Aorta (tissue), 5 donors: ENCODE measurements at places on chromosomes 12 and 14.

DNA sequence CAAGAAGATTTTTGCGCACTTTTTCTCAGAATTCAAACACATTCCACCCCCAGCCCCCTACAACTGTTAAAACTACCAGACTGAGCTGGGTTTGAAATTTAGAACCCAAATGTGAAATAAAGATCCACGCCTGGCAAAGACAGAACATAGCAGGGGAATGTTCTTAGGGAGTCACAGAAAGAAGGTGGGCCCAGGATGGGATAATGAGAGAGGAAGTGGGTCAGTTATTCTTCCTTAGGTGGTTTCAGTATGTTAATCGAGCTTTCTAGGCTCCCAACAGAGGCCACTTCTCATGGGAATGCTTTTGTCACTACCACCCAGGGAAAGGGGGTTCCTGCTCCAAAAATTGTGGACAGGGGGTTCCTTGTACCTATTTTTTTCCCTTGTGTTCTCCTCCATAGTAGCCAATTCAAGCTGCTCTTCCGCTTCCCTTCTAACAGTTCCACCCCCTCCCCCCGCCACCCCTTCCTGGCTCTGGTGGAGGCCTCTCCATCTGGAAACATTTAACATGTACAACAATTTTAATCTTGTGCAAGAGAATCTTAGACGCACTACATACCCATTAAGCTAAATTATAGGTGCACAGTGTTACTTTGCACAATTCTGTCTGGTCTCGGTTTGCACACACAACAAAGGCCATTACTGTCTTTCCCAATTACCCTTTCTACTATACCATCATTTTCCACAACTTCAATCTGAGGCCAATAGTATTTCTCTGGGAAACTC is 218.1 kb downstream of the MON2 start:
- no peak for DNase-seq

GRCh38 chr14:95690815-95691214 is 4.6 kb downstream of the TCL1B start:
- no peak for DNase-seq

GRCh38 chr12:2110127-2110526 is 57.3 kb downstream of the CACNA1C start:
- no peak for DNase-seq

GRCh38 chr14:95701846-95702221 is 12.1 kb downstream of the TCL1A start:
- no peak for DNase-seq

DNA sequence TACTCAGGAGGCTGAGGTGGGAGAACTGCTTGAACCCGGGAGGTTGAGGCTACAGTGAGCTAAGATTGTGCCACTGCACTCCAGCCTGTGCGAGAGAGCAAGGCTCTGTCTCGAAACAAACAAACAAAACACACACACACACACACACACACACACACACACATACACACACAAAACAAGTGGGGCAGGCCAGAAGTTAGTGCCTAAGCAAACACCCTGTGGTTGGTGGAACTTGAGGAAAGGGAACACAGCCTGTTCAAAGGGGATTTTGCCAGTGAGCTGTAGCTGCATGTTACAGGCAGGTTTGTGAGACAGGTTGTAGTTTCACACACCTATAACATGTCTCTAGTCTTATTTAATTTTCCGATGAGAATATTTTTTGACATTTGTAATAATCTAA is 175.3 kb upstream of the CLEC14A start:
- no peak for DNase-seq

GRCh38 chr12:42104087-42104486 is 40.6 kb downstream of the GXYLT1 start:
- DNase-seq, result no peak

GRCh38 chr12:46071335-46071734 is 81.0 kb upstream of the SCAF11 start:
- no peak for DNase-seq

DNA sequence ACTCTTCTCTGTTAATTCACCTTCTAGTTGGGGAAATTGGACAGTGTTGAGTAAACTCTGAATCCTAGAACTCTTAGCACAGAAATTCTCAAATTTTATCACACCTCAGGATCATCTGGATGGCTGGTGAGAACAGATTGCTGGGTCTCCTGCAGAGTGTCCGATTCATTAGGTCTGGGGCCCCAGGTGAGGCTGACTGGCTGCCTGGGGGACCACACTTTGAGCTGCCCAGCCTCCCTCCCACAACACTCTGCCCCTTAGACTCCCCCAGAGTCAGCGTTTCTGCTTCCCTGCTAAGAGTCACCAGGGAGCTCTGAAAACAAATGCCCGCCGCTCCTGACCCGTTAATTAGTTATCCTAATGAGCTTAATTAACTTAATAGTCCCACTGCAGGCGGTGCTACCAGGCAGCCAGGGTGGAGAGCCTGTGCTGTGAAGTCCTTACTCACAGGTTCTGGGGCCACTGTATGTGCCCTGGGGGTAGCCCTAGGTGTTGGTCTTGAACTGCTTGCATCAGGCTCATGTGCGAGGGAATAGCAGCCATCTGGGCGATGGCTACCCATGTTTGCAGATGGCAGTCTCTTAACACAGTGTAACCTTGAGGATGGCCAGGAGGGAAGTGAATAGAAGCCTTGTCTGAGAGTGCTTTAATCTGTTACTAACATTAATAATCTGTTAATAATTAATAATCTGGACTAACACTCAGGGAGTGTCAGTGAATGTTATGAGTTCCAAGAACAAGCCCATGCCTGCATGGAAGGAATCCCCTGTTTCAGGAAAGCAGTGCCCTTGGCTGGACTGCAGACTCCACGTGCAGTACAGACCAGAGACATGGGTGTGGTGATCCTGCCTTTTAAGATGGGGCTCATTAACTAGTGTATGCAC is 35.6 kb downstream of the AACS start:
- DNase-seq, result no peak

DNA sequence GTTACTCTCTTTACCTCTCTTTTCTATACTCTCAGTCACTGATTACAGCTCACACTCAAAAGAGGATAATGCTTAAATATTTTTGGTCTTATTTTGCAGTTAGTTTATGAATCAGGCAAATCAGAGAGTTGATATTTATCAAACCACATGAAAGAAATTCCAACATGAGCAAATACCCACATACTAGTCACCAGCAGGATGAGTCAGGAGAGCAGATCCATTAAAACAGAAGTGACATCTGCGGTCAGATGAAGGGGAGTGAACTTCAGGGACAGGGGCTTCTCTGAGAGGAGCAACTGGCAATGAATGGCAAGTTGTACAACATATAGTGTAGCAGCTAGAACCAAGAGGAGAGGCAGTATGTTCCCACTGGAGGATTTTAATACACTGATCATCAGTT is 258.7 kb downstream of the SYT10 start:
- DNase-seq, result no peak

DNA sequence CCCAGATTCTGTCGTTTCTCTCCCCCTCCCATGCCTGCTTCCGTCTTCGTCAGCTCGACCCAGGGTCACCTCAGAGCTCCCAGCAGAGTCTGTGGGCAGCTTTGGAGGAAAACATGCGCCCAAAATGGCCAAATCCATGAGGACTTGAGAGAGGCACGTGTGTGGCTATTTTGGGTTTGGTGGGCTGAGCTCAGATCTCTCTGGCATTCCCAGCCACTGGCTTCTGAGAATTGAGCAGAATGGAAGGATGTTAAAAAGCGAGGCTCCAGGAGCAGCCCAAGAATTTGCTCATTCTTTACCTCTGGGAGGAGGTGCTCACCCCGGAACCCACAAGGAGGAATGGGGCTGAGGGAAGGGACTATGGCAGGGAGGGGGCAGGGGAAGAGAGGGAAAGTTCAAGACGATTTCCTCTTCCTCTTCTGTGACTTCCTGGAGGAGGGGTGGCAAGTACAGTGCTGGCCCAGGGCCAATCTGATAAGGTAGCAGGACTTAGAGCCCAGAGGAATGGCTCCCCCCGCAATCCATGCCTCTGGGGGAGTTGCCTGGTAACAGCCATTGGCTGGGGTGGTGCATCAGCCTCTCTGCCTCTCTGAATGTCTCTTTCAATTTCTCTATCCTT is 20.1 kb downstream of the TSPAN9 start:
- DNase-seq, result peak; percentile 93

DNA sequence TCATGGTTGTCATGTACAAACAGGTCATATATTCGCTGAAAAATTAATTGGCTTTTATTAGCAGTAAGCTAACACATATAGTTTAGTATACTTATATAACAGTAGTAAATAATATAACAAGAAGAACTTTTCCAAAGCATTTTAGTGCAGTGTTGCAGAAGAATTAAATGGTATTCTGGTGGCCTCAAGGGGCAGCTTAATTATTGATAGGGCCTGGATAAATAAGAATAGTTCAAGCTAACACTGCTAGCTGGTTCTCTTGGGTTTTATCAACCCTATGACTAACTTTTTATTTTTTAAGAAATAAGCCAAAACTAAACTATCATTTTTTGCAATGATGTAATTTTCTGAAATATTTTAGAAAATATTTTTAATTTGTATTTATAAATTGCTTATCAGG is 152.1 kb downstream of the SRGAP1 start:
- DNase-seq, result no peak

GRCh38 chr12:93413064-93413463 is 28.7 kb downstream of the UBE2N start:
- no peak for DNase-seq

- no peak for DNase-seq
Measured at GRCh38 chr14:51155326-51155725, 60.4 kb upstream of the TRIM9 start.

- DNase-seq, result no peak
Measured at GRCh38 chr14:97543816-97544215, 746.6 kb downstream of the VRK1 start.
